Dermis lymphatic vessel endothelial cell (primary cell): ENCODE measurements at places on chromosomes 3 and 15. TPM values are rescaled to one million over a fixed set of nuclear protein-coding genes. Genes with fewer than 3 reads are reported as not detected.

The ADAM10 gene
- total RNA-seq = 262 and 277 TPM in 2 replicates

The LRRIQ4 gene
- total RNA-seq = 0.09 TPM in 1 of 2 replicates, not detected in the other

The TGM5 gene
- total RNA-seq = not detected in 2 replicates

The SEMA6D gene
- 0.65 and 1.5 TPM in 2 replicates for total RNA-seq

The EOMES gene
- not detected in 2 replicates for total RNA-seq

The FRMD4B gene
- 47.2 and 67.5 TPM in 2 replicates for total RNA-seq

The CTXND1 gene
- not detected in 2 replicates for total RNA-seq

The THPO gene
- under 0.01 and 0.09 TPM in 2 replicates for total RNA-seq

The FAM227B gene
- total RNA-seq = 2.4 and 4.0 TPM in 2 replicates

The SLC6A1 gene
- total RNA-seq = not detected in 2 replicates

The MYLK gene
- total RNA-seq = 14.2 and 19.4 TPM in 2 replicates

The KATNBL1 gene
- 30.7 and 35.0 TPM in 2 replicates for total RNA-seq

The ZKSCAN7 gene
- 0.87 and 2.2 TPM in 2 replicates for total RNA-seq

The OR5K2 gene
- total RNA-seq = not detected in 2 replicates

The CHRNA7 gene
- 0.17 and 0.43 TPM in 2 replicates for total RNA-seq

The PEX5L gene
- total RNA-seq = not detected in 2 replicates

The GLT8D1 gene
- 42.4 and 48.1 TPM in 2 replicates for total RNA-seq

The MAP6D1 gene
- 0.43 and 0.69 TPM in 2 replicates for total RNA-seq

The DNAH1 gene
- total RNA-seq = 2.1 and 2.2 TPM in 2 replicates

The DNAJA4 gene
- 0.86 and 1.3 TPM in 2 replicates for total RNA-seq

The RAB43 gene
- 63.6 and 72.1 TPM in 2 replicates for total RNA-seq

The C3orf70 gene
- total RNA-seq = 5.4 and 9.9 TPM in 2 replicates

The FBXL2 gene
- total RNA-seq = 10.7 TPM in 2 replicates

The TTLL13 gene
- not detected in 2 replicates for total RNA-seq

The CYP1A2 gene
- not detected in 2 replicates for total RNA-seq

The SH3BP5 gene
- 39.3 and 63.6 TPM in 2 replicates for total RNA-seq

The ZNF660 gene
- total RNA-seq = under 0.01 and 0.26 TPM in 2 replicates

The HRH1 gene
- 1.5 and 3.7 TPM in 2 replicates for total RNA-seq

The LXN gene
- 29.8 and 40.4 TPM in 2 replicates for total RNA-seq

The ALG3 gene
- 17.8 and 21.1 TPM in 2 replicates for total RNA-seq

The STX19 gene
- total RNA-seq = not detected in 2 replicates

The IGSF11 gene
- total RNA-seq = under 0.01 and 0.11 TPM in 2 replicates

The ACTC1 gene
- not detected in 2 replicates for total RNA-seq

The ARF4 gene
- 105 and 135 TPM in 2 replicates for total RNA-seq

The CA12 gene
- total RNA-seq = 0.60 and 0.98 TPM in 2 replicates

The COPB2 gene
- total RNA-seq = 185 and 191 TPM in 2 replicates

The IQSEC1 gene
- total RNA-seq = 57.2 and 66.4 TPM in 2 replicates

The RGMA gene
- under 0.01 TPM in 1 of 2 replicates, not detected in the other for total RNA-seq

The CASR gene
- not detected in 2 replicates for total RNA-seq

The AADACL2 gene
- total RNA-seq = not detected in 2 replicates

The CD86 gene
- not detected in 2 replicates for total RNA-seq

The MYRIP gene
- 8.9 and 10.1 TPM in 2 replicates for total RNA-seq

The ALDH1A2 gene
- 25.0 and 83.2 TPM in 2 replicates for total RNA-seq

The SENP7 gene
- 18.0 and 24.8 TPM in 2 replicates for total RNA-seq

The CPNE9 gene
- not detected in 2 replicates for total RNA-seq

The ZNF106 gene
- total RNA-seq = 30.0 and 37.9 TPM in 2 replicates

The SHC4 gene
- 0.11 and 0.34 TPM in 2 replicates for total RNA-seq

The CPLX3 gene
- not detected in 2 replicates for total RNA-seq

The UTS2B gene
- 0.17 TPM in 1 of 2 replicates, not detected in the other for total RNA-seq

The NOP10 gene
- total RNA-seq = 119 and 201 TPM in 2 replicates

The SST gene
- not detected in 2 replicates for total RNA-seq

The TUSC7 gene
- not detected in 2 replicates for total RNA-seq
